Cortex of kidney (tissue), 1 donor: ENCODE measurements at places on chromosomes 1 and 21.

DNA sequence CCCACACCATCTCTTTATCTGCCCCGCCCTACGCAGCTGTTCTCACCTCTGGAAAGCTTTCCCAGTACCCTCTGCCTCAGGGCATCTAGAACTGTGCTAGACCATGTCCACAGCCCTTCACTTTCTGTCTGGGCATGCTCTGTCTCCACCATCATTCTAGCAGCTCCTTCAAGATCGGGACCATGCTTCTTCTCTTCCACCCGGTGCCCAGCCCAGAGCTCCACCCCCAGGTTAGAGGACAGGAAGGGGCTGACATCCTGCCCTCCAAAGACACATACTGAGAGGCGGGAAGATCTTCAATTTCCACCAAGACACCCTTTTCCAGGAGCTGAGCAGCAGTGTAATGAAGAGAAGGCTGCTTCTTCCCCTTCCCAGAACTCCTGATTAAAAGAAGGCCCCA lies 27.7 kb upstream of the MEF2D start:
- DNase-seq: no peak

DNA sequence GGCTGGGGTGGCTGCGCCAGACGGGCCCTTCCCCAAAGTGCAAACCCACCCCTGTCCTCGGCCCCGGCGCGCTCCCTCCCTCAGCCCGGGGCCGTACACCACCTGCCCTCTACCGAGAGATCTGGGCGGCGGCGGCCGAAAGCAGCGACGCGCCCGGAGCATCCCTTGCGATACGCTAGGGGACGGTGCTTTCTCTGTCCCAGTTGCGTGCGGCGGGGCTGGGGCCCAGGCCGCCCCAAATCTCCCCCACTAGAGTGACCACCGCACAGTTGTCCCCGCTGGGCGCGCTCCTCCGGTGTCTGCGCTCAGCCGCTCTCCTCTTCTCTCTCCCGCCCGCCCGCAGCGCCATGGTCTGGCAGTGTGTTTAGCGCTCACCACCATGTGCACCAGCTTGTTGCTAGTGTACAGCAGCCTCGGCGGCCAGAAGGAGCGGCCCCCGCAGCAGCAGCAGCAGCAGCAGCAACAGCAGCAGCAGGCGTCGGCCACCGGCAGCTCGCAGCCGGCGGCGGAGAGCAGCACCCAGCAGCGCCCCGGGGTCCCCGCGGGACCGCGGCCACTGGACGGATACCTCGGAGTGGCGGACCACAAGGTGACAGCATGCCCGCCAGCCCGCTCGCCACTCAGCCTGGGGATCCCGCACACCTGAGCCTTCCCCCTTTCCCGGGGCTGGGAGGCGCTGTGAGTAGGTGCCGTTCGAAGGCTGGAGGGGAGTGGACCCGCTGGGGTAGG lies 1.0 kb downstream of the ST6GALNAC5 start:
- DNase-seq: no peak

- DNase-seq: no peak
Measured at GRCh38 chr1:116228511-116228910, 117.3 kb downstream of the MAB21L3 start.

GRCh38 chr1:93313026-93313425 lies 32.7 kb upstream of the DR1 start:
- no peak for DNase-seq

- no peak for DNase-seq
Measured at GRCh38 chr1:31592132-31592531, 15.8 kb downstream of the TINAGL1 start.

DNA sequence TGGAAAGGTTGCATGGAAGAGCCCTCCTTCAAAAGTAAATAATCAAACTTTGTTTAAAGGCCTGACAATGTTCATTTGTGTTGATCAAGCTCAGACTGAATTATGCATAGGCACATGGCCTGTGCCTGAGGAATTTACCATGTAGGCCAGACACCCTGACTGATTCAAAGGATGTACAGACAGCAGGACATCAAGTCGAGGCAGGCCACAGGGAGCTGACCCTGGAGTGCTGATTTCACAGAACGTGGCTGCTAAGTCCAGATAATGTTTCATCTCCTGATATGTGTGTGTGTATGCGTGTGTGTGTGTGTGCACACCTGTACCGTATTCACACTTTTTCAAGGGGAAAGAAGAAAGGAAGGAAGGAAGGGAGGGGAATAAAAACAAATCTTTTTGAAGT lies 34.1 kb downstream of the NAV1 start:
- DNase-seq: no peak
